ENCODE measurements at places on chromosomes 12 and 14. TPM values are rescaled to one million over a fixed set of nuclear protein-coding genes. Genes with fewer than 3 reads are reported as not detected.

DNA sequence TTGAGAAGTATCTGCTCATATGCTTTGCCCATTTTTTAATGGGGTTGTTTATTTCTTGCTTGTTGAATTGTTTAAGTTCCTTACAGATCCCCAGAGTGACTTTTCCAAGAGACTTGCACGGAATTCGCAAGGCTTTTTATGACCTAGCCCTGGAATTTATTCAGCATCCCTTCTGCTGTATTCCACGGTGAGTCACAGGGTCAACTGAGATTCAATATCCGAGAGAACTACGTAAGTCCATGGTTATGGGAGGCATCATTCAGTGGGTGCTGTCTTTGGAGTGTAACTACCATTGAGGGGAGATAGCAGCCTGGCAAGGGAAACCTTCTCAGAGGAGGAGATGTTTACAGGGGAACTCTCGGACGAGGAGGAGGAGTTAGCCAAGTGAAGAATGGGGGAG is 20.9 kb upstream of the GPRC5A start:
- DNase-seq, result no peak
- no peak overlapping the region for H3K27ac ChIP-seq
- no peak overlapping the region for H3K4me3 ChIP-seq
- H3K4me1 ChIP-seq, result no peaks in the 10 kb centered on the region
- H3K27me3 ChIP-seq, result no peaks in the 10 kb centered on the region

GRCh38 chr14:101194373-101195308 is 291.1 kb upstream of the RTL1 start:
- no peaks in the 10 kb centered on the region for H3K36me3 ChIP-seq
- no peaks in the 10 kb centered on the region for H3K27me3 ChIP-seq
- no peaks in the 10 kb centered on the region for H3K4me1 ChIP-seq
- H3K27ac ChIP-seq, result no peak overlapping the region
- H3K4me3 ChIP-seq, result no peak overlapping the region
- DNase-seq, result peak; percentile 9

DNA sequence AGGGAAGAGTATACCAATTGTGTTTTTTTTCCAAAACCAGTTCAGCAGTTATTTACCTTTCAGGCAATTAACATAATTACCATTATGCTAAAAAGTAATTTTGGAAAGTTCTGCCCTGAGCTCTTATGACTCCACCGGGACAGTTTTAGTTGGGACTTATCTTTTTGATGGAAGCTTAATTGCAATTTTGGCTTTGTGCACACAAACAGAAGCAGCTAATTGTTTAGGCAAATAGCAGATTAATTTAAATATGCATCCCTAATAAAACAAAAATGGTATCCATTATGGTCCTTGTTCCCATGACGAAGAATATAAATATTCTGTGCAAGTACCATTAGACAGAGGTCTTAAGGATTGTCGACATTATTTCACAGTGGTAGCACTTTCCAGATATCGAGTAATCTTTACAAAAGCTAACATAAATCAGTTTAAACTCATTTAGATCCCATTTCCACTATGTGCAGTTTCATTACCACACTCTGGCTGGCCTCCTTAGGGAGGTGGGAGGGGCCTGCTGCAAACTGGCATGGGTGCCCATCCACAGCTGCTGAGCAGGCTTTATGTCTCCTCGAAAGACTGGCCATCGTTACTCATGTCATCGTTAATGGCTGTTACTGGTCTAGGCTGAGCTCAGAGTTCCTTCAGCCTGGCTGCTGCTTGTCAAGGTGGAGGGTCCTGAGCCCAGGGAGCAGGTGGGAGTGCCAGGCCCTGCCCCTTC is 68.2 kb downstream of the FBXW8 start:
- no peaks in the 10 kb centered on the region for H3K27me3 ChIP-seq
- no peak overlapping the region for H3K27ac ChIP-seq
- no peaks in the 10 kb centered on the region for H3K36me3 ChIP-seq

- H3K4me3 ChIP-seq, result peak overlapping the region; percentile 15
- no peaks in the 10 kb centered on the region for H3K27me3 ChIP-seq
- peak; percentile 85 for DNase-seq
- H3K27ac ChIP-seq, result no peak overlapping the region
- H3K36me3 ChIP-seq, result no peaks in the 10 kb centered on the region
Observed at GRCh38 chr14:21308479-21309237, 28.8 kb downstream of the RPGRIP1 start.

DNA sequence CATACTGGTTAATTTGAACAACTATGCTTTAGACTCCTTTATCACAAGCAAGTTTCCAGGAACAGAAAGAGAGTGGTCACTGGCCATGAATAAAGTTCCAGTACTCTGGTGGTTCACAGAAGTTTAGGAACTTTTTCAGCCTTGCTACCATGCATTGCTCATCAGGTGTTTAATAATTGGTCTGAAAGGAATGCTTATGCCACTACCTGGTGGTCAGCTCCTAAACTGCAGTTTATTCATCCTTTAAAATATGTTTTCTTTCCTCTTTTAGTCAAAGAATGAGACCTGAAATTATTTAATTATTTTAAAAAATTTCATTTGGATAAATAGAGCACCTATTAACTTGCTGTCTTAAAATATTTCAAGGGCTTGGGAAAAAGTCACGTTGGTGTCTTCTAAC is 260.1 kb upstream of the OR4E1 start:
- no peak overlapping the region for H3K27ac ChIP-seq
- DNase-seq, result no peak
- H3K4me1 ChIP-seq, result no peaks in the 10 kb centered on the region
- no peaks in the 10 kb centered on the region for H3K27me3 ChIP-seq
- no peaks in the 10 kb centered on the region for H3K36me3 ChIP-seq

GRCh38 chr14:79840103-79840502 is 371.2 kb downstream of the DIO2 start:
- H3K36me3 ChIP-seq, result no peaks in the 10 kb centered on the region
- no peaks in the 10 kb centered on the region for H3K27me3 ChIP-seq
- no peak for DNase-seq
- no peak overlapping the region for H3K4me3 ChIP-seq
- H3K27ac ChIP-seq, result no peak overlapping the region
- H3K4me1 ChIP-seq, result no peaks in the 10 kb centered on the region

DNA sequence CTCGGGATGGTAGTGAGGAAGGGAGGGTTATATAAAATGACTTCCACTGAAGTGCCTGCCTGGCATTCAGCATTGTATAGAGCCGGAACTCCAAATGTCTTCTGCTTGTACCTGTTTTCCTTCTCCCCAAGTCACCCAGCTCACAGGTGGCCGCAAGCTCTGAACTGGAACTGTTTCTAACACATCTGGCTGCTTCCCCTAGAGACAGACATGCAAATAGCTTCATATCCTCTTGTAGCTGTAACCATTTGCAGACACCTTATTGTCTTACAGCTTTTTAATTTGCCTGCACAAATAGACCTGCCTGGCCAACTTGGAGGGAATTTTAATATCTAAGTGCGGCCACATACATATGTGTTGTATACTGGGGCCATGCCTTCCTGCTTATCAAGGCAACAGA is 126.0 kb downstream of the CHST11 start:
- no peak overlapping the region for H3K27ac ChIP-seq
- H3K36me3 ChIP-seq, result no peaks in the 10 kb centered on the region
- H3K27me3 ChIP-seq, result no peaks in the 10 kb centered on the region
- peaks cover 29% of the 10 kb centered on the region for H3K4me1 ChIP-seq

GRCh38 chr14:104421892-104422828 is 157.4 kb upstream of the C14orf180 start:
- H3K27ac ChIP-seq, result no peak overlapping the region
- no peak overlapping the region for H3K4me3 ChIP-seq
- no peaks in the 10 kb centered on the region for H3K4me1 ChIP-seq
- no peaks in the 10 kb centered on the region for H3K36me3 ChIP-seq
- no peaks in the 10 kb centered on the region for H3K27me3 ChIP-seq
- DNase-seq, result no peak

DNA sequence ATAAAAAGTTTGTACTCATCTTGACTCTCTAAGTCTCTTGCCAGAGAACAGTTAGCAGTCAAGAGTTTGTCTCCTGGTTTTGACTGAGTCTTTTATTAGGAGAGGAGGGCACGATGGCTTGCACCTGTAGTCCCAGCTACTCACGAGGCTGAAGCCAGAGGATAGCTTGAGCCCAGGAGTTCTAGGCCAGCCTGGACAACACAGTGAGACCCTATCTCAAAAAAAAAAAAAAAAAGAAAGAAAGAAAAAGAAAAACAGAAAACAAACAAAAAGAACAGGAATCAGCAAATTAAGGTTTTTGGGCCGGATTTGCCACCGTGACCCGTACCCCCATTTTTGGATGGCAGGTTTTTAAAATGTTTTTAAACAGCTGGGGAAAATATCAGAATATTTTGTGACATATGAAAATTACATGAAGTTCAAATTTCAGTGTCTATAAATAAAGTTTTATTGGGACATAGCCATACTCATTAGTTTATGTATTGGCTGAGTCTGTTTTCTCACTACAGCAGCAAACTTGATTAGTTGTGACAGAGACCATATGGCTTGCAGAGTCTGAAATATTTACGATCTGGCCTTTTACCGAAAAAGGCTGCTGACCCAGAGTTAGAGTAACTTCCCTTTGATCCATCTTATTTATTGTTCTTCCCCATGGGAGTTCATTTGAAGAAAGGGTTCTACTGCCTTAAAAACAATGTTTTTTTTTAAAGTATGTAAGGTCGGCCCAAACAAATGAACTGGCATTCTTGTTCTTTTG is 31.2 kb downstream of the VEZT start:
- no peaks in the 10 kb centered on the region for H3K27me3 ChIP-seq
- no peaks in the 10 kb centered on the region for H3K4me1 ChIP-seq
- no peak for DNase-seq

DNA sequence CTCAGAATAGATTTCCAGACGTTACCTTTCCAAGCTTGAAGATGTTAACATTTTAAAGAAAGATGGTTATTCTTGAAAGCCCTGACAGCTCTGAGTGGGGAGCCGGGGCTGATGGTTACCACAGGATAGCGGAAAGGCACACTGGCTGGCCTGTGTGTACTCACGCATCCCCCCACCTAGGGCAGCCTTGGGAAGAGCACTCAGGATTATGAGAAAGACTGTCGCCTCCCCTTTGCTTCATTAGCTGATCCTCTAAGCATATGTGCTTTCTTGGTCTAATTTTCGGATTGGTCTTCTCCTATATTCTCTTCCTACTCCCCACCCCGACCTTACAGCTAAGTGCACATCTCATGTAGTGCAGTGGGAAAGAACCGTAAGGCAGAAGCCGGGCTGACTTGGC is 20.7 kb downstream of the NTF3 start:
- no peaks in the 10 kb centered on the region for H3K36me3 ChIP-seq
- H3K4me3 ChIP-seq, result no peak overlapping the region
- H3K4me1 ChIP-seq, result no peaks in the 10 kb centered on the region
- no peaks in the 10 kb centered on the region for H3K27me3 ChIP-seq

DNA sequence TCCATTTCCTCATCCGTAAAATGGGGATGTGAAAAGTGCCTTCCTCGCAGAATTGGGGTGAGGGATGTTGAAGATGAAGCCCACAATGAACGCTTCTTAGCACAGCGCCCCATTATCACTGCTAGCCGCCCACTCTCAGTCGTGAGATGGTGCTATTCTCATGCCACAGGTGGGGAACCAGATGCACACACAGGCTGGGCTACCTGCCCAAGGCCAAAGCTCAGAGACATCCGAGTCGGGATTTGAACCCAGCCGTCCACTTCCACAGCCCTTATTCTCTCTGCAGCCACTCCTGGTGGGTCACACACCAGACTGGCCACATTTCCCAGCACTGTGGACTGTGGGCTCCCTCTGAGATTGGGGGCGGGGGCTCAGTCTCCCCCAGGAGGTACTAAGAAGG is 55.8 kb downstream of the BCL11B start:
- no peaks in the 10 kb centered on the region for H3K4me1 ChIP-seq
- no peaks in the 10 kb centered on the region for H3K36me3 ChIP-seq
- no peak for DNase-seq
- no peak overlapping the region for H3K4me3 ChIP-seq
- no peak overlapping the region for H3K27ac ChIP-seq
- H3K27me3 ChIP-seq, result no peaks in the 10 kb centered on the region

DNA sequence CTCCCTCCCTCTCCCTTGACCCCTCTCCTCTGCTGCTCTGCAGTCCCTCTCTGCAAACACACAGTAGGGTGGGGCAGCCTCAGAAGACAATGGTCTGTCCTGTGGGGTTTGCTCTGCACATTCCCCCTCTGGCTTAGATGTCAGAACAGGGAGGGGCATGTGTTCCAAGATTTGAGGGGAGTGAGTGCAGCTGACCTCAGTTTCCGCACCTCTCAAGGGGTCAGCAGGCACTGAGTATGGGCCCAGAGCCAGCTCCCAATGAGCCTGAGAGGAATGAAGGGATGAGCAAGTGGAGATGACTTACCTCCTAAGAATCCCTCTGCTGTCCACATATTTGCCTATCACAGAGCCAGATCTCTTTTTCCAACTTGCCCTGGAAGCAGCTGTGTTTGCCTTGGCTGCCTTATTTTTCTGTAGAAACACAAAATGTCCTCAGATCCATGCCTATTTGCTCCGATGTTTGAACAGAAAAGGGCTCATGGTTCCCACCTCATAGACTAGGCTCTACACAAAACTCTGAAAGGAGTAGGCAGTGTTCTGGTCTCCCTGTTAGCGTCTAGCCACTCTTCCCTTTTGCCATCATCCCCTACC is 111.4 kb downstream of the CRACR2A start:
- H3K4me1 ChIP-seq, result no peaks in the 10 kb centered on the region
- DNase-seq, result no peak
- H3K27me3 ChIP-seq, result no peaks in the 10 kb centered on the region
- H3K27ac ChIP-seq, result no peak overlapping the region

C14orf132 gene
- total RNA-seq, result 34.8 TPM

BIN2 gene
- 9.9 TPM for total RNA-seq

TAS2R8 gene
- not detected for total RNA-seq

CIPC gene
- total RNA-seq, result 48.6 TPM

FGD4 gene
- total RNA-seq, result 22.6 TPM
